ENCODE measurements at places on chromosomes 6 and 20. TPM values are rescaled to one million over a fixed set of nuclear protein-coding genes. Genes with fewer than 3 reads are reported as not detected.

Gene HSPA12B
- 1.7 TPM for total RNA-seq

Gene SPACA1
- total RNA-seq: not detected

Gene LAMA2
- total RNA-seq: 7.5 TPM

Gene ZSWIM3
- total RNA-seq: 5.2 TPM

Gene TREML1
- not detected for total RNA-seq

Gene CLVS2
- 0.19 TPM for total RNA-seq

- H3K27ac ChIP-seq: no peak overlapping the region
- DNase-seq: no peak
- no peaks in the 10 kb centered on the region for H3K27me3 ChIP-seq
- no peak overlapping the region for H3K4me3 ChIP-seq
- H3K36me3 ChIP-seq: no peaks in the 10 kb centered on the region
Measured at GRCh38 chr6:20260360-20260759, 48.1 kb upstream of the MBOAT1 start.

- peak; percentile 90 for DNase-seq
- H3K27me3 ChIP-seq: no peaks in the 10 kb centered on the region
- no peak overlapping the region for H3K4me3 ChIP-seq
- no peaks in the 10 kb centered on the region for H3K36me3 ChIP-seq
Measured at GRCh38 chr20:43983359-43983758, 68.7 kb downstream of the TOX2 start.

GRCh38 chr6:54614499-54615195, 231.9 kb upstream of the FAM83B start:
- H3K36me3 ChIP-seq: no peaks in the 10 kb centered on the region
- H3K27me3 ChIP-seq: no peaks in the 10 kb centered on the region
- no peak for DNase-seq
- no peak overlapping the region for H3K4me3 ChIP-seq
- no peaks in the 10 kb centered on the region for H3K4me1 ChIP-seq

GRCh38 chr6:81683912-81684311, 68.6 kb downstream of the TENT5A start:
- H3K27me3 ChIP-seq: no peaks in the 10 kb centered on the region
- H3K27ac ChIP-seq: no peak overlapping the region
- no peaks in the 10 kb centered on the region for H3K36me3 ChIP-seq
- DNase-seq: no peak

- no peak for DNase-seq
- no peaks in the 10 kb centered on the region for H3K27me3 ChIP-seq
- H3K36me3 ChIP-seq: no peaks in the 10 kb centered on the region
- no peak overlapping the region for H3K4me3 ChIP-seq
- no peak overlapping the region for H3K27ac ChIP-seq
Measured at GRCh38 chr20:38652995-38653394, 51.4 kb downstream of the ARHGAP40 start.

DNA sequence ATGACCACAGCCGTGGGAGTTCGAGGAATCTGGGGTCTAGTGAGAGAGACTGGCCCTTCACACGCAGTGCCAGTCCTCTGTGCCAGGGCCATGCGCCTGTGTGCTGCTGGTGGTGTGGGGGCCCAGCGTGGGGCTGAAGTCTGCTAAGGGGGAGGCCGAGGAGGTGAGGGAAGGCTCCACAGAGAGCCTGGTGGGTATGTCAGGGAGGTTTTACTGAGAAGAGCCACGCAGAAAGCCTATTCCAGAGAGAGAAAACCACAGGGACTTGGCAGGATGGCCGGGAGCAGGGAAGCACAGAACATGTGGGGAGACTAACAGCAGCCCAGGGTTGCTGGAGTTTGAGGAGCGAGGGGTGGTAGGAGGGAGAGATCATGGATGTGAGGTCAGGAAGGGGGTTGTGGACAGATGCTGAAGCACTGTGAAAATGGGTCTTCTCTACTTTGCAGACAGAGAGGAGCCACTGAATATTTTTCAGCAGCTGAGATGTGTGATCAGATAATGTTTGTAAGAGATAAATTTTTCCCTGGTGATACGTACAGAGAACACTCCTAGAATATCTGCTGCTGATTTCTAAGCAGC, 35.3 kb downstream of the DUSP22 start:
- H3K27me3 ChIP-seq: no peaks in the 10 kb centered on the region
- no peaks in the 10 kb centered on the region for H3K36me3 ChIP-seq

GRCh38 chr6:169800668-169801395, 49.4 kb downstream of the ERMARD start:
- H3K4me1 ChIP-seq: peaks cover 20% of the 10 kb centered on the region
- peak; percentile 70 for DNase-seq
- no peaks in the 10 kb centered on the region for H3K36me3 ChIP-seq
- no peak overlapping the region for H3K4me3 ChIP-seq

DNA sequence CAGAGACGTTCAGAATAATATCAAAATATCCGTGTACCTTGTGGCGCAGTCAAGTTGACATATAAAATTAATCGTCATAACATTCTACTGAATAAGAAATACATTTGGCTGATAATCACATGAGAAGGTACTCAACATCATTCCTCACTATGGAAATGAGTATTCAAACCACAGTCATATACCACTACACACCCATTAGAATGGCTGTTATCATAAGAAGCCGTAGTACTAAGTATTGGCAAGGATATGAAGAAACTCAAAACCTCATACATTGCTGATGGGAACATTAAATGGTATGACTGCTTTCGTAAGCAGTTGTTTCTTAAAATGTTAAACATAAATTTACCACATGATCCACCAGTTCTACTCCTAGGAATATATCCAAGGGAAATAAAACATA, 244.7 kb downstream of the CDKAL1 start:
- H3K27ac ChIP-seq: no peak overlapping the region
- no peak for DNase-seq
- H3K27me3 ChIP-seq: no peaks in the 10 kb centered on the region
- no peak overlapping the region for H3K4me3 ChIP-seq

- H3K27me3 ChIP-seq: no peaks in the 10 kb centered on the region
- H3K36me3 ChIP-seq: no peaks in the 10 kb centered on the region
- no peak for DNase-seq
- H3K27ac ChIP-seq: no peak overlapping the region
- no peaks in the 10 kb centered on the region for H3K4me1 ChIP-seq
- no peak overlapping the region for H3K4me3 ChIP-seq
Measured at GRCh38 chr20:59903621-59904020, 29.8 kb downstream of the SYCP2 start.

- peaks cover 15% of the 10 kb centered on the region for H3K4me1 ChIP-seq
- no peak overlapping the region for H3K4me3 ChIP-seq
- no peak for DNase-seq
Measured at GRCh38 chr6:111680015-111680712, 74.5 kb upstream of the TRAF3IP2 start.

- H3K27ac ChIP-seq: no peak overlapping the region
- H3K27me3 ChIP-seq: no peaks in the 10 kb centered on the region
- H3K36me3 ChIP-seq: no peaks in the 10 kb centered on the region
- no peak for DNase-seq
Measured at GRCh38 chr20:21063276-21063675, 42.9 kb downstream of the LINC00237 start.

DNA sequence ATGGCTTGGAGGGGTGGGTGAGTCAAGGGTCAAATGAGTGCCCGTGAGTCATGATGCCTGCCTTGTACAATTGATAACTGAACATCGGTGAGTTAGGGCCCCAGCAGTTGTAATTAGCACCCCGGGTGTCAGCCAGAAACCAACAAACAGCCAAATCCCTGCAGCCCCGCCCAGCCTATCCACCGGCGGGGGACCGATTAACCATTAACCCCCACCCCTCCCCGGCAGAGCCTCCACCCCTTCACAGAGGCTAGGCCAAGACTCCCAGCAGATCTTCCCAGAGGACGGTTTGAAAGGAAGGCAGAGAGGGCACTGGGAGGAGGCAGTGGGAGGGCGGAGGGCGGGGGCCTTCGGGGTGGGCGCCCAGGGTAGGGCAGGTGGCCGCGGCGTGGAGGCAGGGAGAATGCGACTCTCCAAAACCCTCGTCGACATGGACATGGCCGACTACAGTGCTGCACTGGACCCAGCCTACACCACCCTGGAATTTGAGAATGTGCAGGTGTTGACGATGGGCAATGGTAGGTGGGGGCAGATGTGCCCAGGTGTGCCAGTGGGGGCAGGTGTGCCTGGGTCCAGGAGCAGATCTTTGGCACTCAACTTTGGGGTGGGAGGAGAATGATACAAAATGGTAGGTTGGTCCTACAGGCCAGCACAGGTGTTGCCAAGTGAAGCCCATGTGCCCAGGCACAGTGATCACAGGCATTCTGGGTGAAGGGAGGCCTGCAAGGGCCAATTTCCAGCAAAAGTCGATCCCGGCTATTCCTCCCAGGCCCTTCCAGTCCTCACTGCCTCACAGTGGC, 45.7 kb downstream of the HNF4A start:
- peak; percentile 89 for DNase-seq
- H3K27me3 ChIP-seq: no peaks in the 10 kb centered on the region
- peak overlapping the region; percentile 80 for H3K27ac ChIP-seq
- no peaks in the 10 kb centered on the region for H3K4me1 ChIP-seq
- no peaks in the 10 kb centered on the region for H3K36me3 ChIP-seq
- peak overlapping the region; percentile 43 for H3K4me3 ChIP-seq

- no peaks in the 10 kb centered on the region for H3K4me1 ChIP-seq
- no peak overlapping the region for H3K27ac ChIP-seq
- H3K36me3 ChIP-seq: no peaks in the 10 kb centered on the region
Measured at GRCh38 chr20:25580711-25581110, 4.6 kb downstream of the NINL start.

DNA sequence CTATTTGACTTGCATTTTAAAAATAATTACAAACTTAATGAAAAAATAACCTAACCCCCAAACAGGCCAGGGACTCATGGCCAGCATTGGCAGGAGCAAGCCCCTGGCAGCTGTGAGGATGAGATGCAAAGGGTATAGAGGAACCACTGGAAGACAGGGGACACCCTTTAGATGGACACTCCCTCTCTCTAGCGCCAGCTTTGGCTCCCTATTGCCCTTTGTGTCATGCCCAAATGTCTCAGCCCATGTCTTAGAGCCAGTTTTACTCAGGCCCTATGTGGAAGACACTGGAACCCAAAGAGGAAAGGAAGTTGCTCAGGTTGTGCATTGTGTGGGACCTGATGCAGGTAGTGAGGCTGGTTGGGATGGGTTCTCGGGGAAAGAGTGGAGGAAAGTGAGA, 34.9 kb upstream of the RSPO4 start:
- no peaks in the 10 kb centered on the region for H3K27me3 ChIP-seq
- no peaks in the 10 kb centered on the region for H3K4me1 ChIP-seq
- no peak for DNase-seq
- no peaks in the 10 kb centered on the region for H3K36me3 ChIP-seq
- no peak overlapping the region for H3K4me3 ChIP-seq

GRCh38 chr20:12722091-12722490, 286.7 kb upstream of the SPTLC3 start:
- no peak overlapping the region for H3K4me3 ChIP-seq
- no peak overlapping the region for H3K27ac ChIP-seq
- H3K27me3 ChIP-seq: no peaks in the 10 kb centered on the region
- no peaks in the 10 kb centered on the region for H3K4me1 ChIP-seq
- H3K36me3 ChIP-seq: no peaks in the 10 kb centered on the region

DNA sequence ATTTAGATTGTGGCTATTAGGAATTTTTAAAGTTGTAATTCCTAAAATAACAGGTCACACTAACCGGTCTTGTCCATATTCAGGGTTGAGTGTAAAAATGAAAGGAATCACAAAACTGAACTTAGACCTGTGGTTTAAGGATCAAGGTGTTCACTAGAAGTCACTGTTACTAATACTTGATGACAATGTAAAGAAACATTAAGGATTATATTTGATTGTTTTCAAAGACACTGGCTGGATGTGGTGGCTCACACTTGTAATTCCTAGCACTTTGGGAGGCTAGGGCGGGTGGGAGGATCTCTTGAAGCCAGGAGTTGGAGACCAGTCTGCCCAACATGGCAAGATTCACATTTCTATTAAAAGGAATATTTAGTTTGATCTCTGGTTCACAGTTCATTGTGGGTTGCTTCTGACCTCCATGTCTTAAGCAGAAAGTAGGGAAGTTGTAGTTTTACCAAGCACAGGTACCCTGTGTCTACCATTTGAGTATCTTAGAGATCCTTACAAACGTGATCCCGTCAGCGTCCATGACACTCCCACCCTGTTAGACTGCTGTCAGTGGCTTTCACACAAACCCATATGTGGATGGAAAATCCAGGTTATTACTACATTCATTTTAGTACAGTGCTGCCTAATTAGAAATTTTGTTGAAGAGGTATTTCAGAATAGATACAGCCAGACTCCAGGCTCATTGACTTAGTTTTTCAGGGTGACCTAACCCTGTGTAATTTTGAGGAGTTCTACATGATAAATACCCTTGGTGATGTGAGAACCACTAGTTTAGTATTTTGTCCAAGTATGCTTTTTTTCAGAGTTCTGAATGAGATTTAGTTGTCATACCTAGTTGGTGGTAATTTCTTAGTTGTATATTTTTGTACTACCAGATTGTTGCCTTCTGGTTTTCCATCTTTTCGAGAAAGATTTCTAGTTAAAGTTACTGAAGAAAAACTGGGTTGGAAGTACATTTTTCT, 10.2 kb downstream of the SRSF3 start:
- DNase-seq: no peak
- no peak overlapping the region for H3K4me3 ChIP-seq
- no peak overlapping the region for H3K27ac ChIP-seq
- peaks cover 17% of the 10 kb centered on the region for H3K36me3 ChIP-seq
- no peaks in the 10 kb centered on the region for H3K27me3 ChIP-seq

DNA sequence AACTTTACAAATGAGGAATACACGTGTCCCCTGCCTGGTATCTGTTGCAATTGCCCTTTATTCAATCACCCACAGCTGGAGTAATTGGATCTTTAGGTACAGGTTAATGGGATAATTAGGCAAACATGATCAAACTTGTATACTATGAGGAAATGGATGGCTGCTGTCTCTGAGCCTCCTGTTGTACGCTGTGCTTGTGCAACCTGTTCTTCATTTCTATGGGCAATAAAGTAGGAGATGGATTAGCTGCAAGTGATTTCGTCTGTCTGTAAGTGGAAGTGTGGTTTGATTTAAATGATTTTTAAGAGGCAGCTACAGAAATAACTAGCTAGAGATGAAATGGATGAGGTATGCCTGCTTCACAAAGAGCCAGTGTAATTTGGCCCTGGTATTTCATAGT, 474.1 kb downstream of the RNF144B start:
- no peaks in the 10 kb centered on the region for H3K36me3 ChIP-seq
- no peak overlapping the region for H3K27ac ChIP-seq
- DNase-seq: no peak
- no peak overlapping the region for H3K4me3 ChIP-seq
- no peaks in the 10 kb centered on the region for H3K4me1 ChIP-seq
- no peaks in the 10 kb centered on the region for H3K27me3 ChIP-seq

DNA sequence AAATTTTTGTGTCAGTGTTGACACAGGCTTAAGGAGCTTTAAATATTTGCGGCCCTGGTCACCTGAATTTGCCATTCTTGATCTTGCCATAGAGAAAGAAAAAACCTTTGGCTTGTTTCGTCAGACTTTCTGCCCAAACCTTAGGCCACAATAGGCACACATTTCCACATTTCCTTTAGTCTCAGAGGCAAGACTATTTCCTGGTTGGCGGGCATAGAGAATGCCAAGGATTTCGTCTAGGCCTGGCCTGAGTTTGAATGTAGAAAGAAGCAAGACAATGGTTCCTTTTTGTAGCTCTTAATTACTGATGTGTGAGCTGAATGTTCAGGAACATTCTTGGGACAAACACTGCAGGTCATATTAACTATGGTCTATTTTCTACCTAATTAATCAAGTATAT, 108.1 kb downstream of the TRMT11 start:
- H3K36me3 ChIP-seq: no peaks in the 10 kb centered on the region
- no peaks in the 10 kb centered on the region for H3K4me1 ChIP-seq
- no peak overlapping the region for H3K27ac ChIP-seq
- no peaks in the 10 kb centered on the region for H3K27me3 ChIP-seq

Data from colonic mucosa (tissue), 4 donors.